ENCODE measurements at places on chromosomes 1 and 21. TPM values are rescaled to one million over a fixed set of nuclear protein-coding genes. Genes with fewer than 3 reads are reported as not detected.

INSRR gene
- not detected for total RNA-seq

SFN gene
- total RNA-seq = 103 TPM

CFAP141 gene
- not detected for total RNA-seq

GPR153 gene
- total RNA-seq = 3.7 TPM

PDC gene
- total RNA-seq = not detected

HSPA6 gene
- 1.9 TPM for total RNA-seq

CLCA1 gene
- not detected for total RNA-seq

PLEKHG5 gene
- 5.1 TPM for total RNA-seq

PTGFRN gene
- 29.4 TPM for total RNA-seq

AMY2A gene
- not detected for total RNA-seq

INTS11 gene
- 117 TPM for total RNA-seq

NBPF4 gene
- total RNA-seq = not detected

MYBPH gene
- not detected for total RNA-seq

RHOU gene
- total RNA-seq = 8.2 TPM

UBL4B gene
- total RNA-seq = not detected

KCNE2 gene
- total RNA-seq = not detected

S100A9 gene
- 10.6 TPM for total RNA-seq

AMY1A gene
- not detected for total RNA-seq

GREM2 gene
- total RNA-seq = not detected

PLD5 gene
- 0.44 TPM for total RNA-seq

SPATC1L gene
- total RNA-seq = 4.4 TPM

SERTAD4 gene
- total RNA-seq = 5.5 TPM

LCK gene
- 0.88 TPM for total RNA-seq

OR2AK2 gene
- not detected for total RNA-seq

LORICRIN gene
- total RNA-seq = not detected

SELL gene
- 12.1 TPM for total RNA-seq

RO60 gene
- total RNA-seq = 63.6 TPM

SPRR2E gene
- total RNA-seq = not detected

CFAP126 gene
- total RNA-seq = not detected

INAVA gene
- total RNA-seq = 175 TPM

RHEX gene
- 75.1 TPM for total RNA-seq

KCNJ10 gene
- total RNA-seq = not detected

UBE2U gene
- not detected for total RNA-seq

LAPTM5 gene
- not detected for total RNA-seq

AMY1B gene
- total RNA-seq = not detected

CYP4A22 gene
- not detected for total RNA-seq

ANGPTL3 gene
- total RNA-seq = not detected

HES3 gene
- total RNA-seq = not detected

KRTAP19-3 gene
- total RNA-seq = not detected

FAM72B gene
- total RNA-seq = 9.6 TPM

CRP gene
- 3.6 TPM for total RNA-seq

FCRLB gene
- total RNA-seq = 1.9 TPM

CERS2 gene
- 226 TPM for total RNA-seq

NUAK2 gene
- 3.7 TPM for total RNA-seq

LINGO4 gene
- not detected for total RNA-seq
